Testis (tissue), 5 donors: ENCODE measurements at places on chromosomes 2 and 18. TPM values are rescaled to one million over a fixed set of nuclear protein-coding genes. Genes with fewer than 3 reads are reported as not detected.

GRCh38 chr18:4391859-4392258, 63.2 kb downstream of the DLGAP1 start:
- no peak for DNase-seq

DNA sequence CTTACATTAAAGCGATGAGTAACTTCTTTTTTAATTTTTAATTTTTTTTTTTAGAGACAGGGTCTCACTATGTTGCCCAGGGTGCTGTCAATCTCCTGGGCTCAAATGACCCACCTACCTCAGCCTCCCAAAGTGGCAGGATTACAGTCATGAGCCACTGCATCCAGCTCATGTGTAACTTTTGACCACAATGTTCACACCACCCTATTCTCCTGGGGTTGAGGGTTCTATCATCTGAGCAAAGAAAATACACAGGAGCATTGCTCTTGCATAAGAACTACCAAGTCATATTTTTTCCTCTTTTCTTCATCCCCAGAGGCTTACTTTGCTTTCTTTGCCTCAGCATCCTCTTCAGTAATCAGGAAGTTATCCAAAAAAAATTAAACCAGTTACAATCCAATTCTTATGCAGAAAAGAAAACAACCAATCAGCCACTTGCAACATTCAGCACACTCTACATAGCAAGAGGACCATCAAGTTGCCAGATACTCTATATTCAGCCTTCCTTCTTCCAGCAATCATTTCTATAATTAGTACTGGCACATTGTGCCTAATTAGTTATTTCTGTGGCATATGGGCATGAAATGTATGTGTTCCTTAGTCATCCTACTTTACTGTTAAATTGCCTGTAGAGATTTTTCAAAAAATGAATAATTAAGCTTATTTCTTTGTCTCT, 345.6 kb downstream of the AKAIN1 start:
- DNase-seq = no peak

- DNase-seq = no peak
Observed at GRCh38 chr2:15355386-15355785, 205.7 kb downstream of the NBAS start.

DNA sequence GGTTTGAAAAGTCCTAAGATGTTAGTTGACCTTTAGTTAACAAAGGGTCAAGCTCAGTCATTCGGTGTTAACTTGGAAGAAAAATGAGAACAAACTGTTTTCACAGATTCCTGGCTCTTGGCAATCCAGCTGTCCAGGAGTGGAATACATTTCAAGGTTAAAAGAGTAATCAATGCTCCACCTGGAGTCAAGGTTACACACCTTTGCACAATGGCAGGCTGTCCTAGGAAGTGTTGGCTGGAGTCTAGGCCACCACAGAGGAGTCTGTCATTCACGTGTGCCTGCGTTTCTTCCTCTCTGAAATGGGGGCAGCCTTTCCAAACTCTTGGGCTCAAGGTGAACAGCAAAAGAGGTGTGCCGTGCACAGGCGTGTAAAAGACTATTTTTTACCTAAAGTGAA, 6.3 kb upstream of the ID2 start:
- DNase-seq = no peak

- no peak for DNase-seq
Observed at GRCh38 chr18:10207682-10208345, 246.6 kb upstream of the APCDD1 start.

WNT10A gene
- total RNA-seq = 1.5 TPM

RELCH gene
- total RNA-seq = 27.2 TPM

CRYGD gene
- not detected for total RNA-seq
